ENCODE measurements at places on chromosomes 12 and 14.

DNA sequence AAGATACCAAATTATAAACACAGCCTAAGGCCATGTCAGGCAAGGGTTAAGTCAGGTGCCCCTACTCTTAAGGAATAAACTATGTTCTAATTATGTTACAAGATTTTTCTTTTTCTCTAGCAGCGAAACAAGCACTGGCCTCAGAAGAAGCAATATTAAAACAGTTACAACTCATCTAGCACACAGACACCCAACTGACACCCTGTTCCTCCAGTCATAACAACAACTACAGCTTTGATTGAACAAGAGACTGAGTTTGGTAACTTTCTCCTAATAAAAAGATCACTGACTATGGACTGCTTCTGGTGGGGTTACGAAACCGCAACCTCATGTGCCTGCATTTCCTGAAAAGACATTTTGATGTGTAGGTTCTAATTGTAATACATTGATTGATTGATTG, 3.3 kb upstream of the DAO start:
- no peak for DNase-seq

DNA sequence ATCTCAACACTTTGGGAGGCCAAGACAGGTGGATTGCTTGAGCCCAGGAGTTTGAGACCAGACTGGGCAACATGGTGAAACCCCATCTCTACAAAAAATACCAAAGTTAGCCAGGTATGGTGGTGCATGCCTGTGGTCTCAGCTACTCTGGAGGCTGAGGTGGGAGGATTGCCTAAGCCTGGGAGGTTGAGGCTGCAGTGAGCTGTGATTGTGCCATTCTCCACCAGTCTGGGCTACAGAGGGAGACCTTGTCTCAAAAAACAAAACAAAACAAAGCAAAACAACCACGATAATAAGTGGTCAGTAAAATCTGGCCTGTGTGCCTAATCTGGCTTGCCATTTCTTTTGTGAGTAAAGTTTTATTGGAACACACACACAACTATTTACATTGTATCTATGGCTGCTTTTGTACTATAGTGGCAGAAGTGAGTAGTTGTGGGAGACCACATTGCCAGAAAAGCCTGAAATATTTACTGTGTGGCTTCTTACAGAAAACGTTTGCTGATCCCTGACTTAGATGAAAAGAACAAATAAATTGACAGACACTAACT, 19.4 kb upstream of the KLRG1 start:
- no peak for DNase-seq

DNA sequence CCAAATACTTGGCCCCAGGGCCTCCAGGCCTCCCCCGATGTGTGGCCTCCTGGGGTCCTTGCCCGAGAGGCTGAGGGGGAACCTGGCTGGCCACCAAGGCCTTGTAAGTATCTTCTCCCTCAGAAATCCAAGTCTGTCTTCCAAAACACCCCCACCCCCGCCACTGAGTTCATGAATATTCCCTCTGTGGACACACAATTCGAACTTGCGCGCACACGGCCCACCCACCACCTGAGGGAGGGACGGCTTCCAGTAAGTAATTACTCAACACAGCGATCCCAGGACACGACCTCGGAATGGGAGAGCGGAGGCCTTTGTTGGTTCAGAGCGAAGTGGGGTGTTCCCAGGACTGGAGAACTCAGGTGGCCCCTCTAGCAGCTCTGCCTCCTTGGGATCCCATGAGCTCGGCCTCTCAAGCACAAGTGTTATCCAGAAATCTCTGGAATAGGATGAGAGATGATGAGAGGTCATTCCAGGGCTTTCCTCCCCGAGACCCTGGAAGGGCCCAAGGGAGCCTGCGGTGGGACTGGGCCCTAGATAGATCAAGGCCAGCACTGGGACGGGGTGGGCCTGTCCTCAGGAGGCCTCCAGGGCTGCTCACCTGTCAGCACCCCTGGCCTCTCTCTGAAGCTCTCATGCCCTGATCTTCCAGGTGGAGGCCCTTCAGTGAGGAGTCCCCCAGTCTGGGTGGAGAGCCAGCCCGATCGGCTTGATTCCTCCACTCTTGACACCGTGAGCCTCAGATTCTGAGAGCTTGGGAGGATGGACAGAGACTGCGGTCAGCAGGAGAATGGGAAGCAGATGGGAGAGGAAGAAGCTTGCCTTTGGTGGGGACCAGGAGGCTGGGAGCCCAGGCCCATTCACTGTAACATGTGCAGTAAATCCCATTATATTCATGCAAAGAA, 219.0 kb upstream of the RTL1 start:
- no peak for DNase-seq

DNA sequence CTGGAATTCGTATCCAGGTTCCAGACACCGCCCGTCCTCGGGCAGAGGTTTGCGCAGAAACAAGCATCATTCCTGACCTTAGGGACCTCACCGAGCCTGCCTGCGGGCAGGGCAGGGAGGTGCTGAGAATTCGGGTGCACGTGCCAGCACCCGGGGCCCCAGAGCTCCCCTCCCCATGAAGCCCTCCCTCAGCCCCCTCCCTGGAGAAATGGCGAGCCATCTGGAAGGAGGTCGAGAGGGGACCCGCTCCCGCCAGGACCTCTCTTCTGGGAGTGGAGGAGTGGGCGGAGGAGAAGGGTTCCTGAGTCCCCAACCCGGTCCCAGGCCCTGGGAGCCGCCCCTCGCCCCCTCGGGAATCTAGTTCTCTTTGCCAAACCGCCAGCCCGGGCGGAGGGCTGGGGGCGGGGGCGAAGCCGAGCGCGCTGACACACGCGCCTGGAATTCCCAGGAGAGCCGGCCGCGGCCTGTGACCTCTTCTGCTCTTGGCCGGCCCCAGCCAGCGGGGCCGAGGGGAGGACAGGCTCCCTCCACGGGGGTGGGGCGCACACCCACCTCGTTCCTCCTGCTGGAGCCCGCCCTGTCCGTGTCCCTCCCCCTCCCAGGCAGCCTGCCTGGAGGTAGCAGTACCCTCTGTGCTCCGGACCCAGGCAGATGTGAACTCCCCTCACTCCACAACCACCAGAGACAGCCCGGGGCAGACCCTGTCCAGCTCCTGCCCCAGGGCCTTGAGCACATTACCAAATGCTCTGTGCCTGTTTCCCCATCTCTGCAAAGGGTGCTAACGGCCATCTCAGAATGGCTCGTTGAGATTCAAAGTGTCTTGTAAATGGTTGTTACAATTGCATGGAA, 23.0 kb upstream of the GPR132 start:
- DNase-seq, result peak; percentile 75

- DNase-seq, result no peak
These were observed 125.3 kb downstream of the ETV6 start for GRCh38 chr12:11774821-11775220.

DNA sequence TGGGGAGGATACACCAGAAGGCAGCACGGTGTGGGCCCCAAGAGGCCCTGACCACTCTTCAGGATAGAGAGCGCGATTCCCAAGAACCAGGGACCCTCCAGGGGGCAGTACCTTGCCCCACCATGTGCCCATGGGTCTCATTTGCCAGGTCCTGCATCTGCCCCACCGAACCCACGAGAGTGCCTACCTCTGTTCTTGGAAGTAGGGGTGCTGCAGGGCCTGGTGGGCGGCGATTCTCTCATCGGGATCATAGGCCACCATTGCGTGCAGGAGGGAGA, 72.7 kb downstream of the MOK start:
- no peak for DNase-seq

DNA sequence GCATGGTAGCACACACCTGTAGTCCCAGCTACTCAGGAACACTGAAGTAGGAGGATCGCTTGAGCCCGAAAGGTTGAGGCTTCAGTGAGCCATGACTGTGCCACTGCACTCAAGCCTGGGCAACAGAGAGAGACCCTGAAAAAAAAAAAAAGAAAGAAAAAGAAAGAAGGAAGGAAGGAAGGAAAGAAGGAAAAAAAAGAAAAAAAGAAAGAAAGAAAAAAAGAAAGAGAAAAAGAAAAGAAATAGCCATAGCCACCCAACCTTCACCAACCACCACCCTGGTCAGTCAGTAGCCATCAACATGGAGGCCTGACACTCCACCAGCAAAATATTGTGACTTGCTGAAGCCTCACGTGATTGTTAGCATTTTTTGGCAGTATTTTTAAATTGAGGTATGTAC, 21.4 kb upstream of the TMEM263 start:
- DNase-seq, result no peak

- no peak for DNase-seq
These were observed 157.0 kb upstream of the RMST start for GRCh38 chr12:97305651-97306050.

DNA sequence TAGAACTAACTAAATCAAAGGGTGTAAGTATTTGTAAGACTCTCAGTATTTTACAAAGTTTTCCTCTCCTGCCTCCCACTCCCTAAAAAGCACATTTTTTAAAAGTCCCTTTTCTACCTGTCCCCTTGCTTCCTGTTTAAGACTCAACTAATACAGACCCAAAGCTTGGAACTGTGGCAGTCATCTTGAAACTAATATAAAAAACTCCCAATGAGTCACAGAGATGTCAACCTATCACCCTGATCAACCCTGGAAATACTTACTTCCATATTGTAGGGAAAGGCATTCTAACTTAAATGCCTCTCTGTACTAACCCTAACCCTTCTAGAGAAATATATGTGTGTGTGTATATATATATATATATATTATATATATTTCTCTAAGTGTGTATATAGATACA, 184.8 kb downstream of the SPTSSA start:
- no peak for DNase-seq

DNA sequence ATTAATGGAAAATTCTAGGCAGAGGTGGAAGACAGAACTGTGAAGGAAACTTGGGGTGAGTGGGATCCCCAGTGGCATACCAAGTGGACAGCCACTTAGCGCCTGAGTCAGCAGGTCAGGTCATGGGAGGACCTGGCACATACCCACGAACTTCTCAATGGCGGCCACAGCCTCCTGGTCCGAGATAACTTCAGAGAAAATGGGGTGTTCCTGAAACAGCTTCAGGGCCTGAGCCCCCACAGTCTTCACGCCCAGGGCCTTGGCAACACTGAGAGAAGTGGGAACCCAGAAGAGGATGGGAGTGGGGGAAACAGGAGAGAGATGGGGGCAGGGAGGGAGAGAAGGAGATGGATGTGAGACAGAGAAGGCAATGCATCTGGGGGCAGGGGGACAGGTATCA, 9.9 kb downstream of the SDS start:
- DNase-seq, result no peak

GRCh38 chr12:132162508-132163031, 18.3 kb downstream of the NOC4L start:
- peak; percentile 67 for DNase-seq

DNA sequence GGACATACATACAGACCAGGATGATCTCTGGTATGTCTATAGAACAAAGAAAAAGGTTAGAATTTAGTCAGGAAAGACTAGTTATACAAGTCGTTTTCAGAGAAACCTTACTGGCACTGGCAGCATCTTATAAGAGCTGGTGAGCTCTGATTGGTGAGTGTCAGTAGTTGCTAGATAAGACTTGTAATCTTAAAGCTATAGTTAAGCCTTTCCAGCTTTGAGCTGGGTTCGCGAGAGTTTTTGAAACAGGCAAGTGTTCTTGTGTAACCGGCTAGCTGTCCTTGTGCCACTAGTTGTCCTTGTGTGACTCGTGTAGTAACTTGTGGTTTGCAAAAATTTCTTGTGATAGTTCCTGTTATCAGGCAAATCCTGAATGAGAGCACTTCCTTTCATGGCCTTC, 740.9 kb downstream of the GALC start:
- DNase-seq, result peak; percentile 6

DNA sequence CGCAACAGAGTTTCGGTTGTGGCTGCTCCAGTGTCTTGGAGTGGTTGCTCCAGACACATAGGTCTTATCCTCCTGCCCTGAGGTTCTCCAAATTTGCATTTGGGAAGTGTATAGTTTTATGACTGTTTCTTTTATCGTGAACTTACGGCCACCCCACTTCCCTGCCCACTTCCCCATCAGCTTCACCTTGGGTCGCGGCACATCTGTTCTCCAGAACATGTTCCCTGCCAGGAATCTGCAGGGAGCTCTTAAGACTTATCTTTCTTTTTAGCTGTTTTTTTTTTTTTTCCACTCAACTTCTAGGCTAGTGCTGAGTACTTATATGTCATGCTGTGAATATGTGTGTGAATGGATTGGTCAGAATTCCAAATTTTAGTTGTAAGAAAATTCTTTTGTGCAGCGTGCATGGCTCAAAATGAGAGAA, 75.4 kb downstream of the ETV6 start:
- DNase-seq, result peak; percentile 63

GRCh38 chr14:35240231-35240630, 52.0 kb upstream of the PSMA6 start:
- DNase-seq, result no peak

GRCh38 chr12:43749016-43749415, 9.6 kb downstream of the PUS7L start:
- no peak for DNase-seq

DNA sequence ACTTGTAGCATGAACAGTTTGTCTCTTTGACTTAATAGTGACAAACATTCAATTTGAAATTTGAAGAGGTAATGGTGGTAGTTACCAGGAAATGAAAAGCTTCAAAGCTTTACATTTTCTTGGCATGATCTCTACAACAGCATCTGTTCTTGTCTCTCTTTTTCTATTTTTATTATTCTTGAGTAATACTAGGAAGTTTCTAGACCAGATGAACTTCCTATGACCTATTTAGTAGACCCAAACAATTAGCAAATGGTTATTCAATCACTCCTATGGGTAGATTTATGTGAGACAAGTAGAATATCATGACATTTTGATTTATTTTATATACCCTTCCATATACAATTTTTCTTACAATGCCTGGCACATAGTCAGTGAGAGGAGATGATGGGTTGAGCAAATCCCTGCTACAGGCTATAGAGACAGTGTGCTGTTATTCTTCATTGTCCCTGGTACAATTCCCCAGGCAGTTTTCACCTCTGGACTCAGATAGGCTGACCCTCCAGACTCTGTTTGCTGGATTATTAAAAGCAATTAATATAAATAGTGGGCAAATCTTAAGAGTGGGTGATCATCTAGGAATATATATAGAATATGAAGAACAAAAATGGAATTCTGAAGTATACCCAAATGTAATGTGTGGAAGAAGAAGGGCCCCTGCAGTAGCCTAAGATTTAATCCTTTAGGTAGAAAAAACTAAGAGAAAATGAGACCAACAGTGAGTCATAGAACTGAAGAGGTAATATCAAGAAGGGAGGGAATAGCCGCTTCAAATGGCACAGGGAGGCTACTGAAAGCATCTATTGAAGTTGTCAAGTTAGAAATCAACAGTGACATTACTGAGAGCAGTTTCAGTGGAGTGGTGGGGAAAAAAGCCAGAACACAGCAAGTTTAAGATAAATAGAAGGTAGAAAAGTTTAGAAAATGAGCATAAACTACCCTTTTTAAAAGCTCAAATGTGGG, 512.0 kb downstream of the FOXG1 start:
- DNase-seq, result peak; percentile 17

- DNase-seq, result no peak
These were observed 42.4 kb downstream of the FAM186A start for GRCh38 chr12:50353869-50354593.

All from fibroblast of skin of right biceps (primary cell).